ENCODE measurements at places on chromosomes 2 and 18.

- DNase-seq = peak; percentile 40
These were observed 35.6 kb downstream of the COL5A2 start for GRCh38 chr2:189143925-189144324.

- no peak for DNase-seq
These were observed 11.5 kb downstream of the PGAP1 start for GRCh38 chr2:196914867-196915460.

DNA sequence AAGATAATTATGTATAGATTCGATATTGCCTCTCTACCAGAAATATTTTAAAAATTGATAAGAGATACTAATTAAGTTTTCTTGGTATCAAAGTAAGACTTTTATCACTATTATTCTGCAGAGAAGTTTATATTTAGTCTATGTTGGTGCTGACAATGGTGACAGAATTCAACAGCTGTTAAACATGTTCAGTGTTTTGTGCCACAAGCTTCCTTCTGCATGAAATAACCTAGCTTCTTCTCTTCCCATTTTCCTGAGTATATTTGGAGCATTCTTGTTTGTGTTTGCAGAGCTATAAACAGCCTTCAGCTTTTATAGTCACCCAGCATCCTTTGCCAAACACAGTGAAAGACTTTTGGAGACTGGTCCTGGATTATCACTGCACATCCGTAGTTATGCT is 229.2 kb upstream of the RAB12 start:
- DNase-seq = peak; percentile 69

GRCh38 chr2:69054431-69054830 is 41.5 kb downstream of the ANTXR1 start:
- DNase-seq = peak; percentile 79

- peak; percentile 26 for DNase-seq
These were observed 19.9 kb downstream of the SLC38A11 start for GRCh38 chr2:164935118-164936101.

DNA sequence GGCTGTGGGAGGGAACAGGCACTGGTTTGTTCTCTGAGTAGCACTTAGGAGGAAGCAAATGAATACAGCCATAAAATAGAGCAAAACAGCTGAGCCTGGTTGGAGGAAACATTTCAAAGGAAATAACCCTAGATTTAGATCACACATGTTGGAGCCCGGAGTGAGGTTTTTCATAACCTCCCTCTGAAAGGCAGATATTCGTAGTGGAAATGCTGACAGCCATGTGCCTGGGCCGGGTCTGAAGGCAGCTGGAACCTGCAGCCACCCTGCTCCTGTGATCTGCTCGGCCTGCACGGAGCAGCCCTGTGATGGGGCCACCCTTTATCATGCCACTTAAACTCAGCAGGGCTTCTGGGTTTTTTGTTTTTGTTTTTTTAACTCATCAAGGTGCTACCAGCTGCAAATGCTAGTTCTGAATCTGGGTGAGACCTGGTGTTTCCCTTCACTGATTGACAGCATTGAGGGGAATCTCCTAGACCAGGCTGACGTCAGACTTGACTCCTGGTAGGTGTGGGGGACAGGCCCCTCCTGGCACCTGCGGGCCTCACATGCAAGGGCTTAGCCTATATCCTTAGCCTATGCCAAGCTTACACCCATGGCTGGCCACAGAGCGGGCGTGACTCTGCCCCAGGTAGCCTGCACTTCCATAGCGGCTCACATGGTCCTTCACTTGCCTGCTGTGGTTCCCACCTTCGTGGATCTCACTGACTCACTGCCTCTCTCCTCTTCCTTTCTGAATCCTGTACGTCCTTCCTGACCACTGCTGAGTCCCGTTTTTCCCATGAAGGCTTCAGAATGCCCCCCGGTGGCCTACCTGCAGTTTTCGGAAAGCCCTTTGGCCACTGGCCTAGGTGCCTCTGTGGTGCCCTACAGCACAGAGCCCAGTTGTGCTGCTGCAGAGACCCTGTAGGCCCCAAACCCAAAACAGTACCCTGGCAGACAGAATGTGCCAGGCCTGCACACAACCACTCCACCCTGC is 217.3 kb downstream of the SEPTIN10 start:
- no peak for DNase-seq

- no peak for DNase-seq
These were observed 404.6 kb downstream of the ARHGAP15 start for GRCh38 chr2:143533846-143534245.

GRCh38 chr2:199979398-199979797 is 24.0 kb downstream of the MAIP1 start:
- no peak for DNase-seq

DNA sequence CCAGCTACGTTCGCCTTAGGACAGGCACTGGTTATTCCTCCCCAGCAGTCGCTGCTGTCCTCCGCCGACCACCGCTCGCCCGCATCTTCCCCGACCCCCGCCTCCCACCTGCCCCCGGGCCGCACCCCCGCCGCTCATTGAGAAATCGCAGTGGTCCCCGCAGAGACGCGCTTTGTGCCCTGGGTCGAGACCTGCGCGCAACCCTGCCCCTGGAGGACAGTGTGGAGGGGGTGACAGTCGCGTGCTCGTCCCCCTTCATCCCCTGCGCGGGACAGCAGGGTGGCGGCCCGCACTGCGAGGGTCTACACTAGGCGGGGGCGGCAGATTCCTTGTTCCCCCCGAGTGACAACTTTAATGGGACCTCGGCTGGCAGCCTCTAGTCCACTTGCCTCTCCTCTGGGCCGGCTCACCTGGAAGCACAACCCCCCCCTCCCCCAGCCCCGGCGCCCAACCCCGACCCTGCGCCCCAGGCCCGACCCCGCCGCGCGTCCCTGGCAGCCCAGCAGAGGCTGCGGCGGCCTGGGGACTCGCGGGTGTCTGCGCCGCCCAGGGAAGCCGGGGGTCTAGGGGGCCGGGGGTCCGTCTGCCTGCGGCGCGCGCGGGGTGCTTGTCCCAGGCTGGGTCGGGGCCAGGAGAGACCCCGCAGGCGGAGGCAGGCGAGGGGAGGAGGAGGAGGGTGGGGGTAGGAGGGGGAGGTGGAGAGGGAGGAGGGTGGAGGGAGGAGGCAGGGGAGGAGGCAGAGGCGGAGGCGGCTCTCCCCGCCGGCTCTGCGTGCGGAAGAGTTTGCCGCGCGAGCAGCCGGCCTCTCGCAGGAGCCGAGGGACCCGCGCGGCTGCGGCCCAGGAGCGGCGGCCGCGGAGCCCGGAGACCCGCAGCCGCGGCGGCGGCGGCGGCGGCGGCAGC is at the start of gene NPAS2:
NPAS2 (plus strand) TSS at position 770 of the 903 bp plus-strand sequence. CDS start 84,616 bp downstream, outside the sequence.
- DNase-seq = peak; percentile 49

DNA sequence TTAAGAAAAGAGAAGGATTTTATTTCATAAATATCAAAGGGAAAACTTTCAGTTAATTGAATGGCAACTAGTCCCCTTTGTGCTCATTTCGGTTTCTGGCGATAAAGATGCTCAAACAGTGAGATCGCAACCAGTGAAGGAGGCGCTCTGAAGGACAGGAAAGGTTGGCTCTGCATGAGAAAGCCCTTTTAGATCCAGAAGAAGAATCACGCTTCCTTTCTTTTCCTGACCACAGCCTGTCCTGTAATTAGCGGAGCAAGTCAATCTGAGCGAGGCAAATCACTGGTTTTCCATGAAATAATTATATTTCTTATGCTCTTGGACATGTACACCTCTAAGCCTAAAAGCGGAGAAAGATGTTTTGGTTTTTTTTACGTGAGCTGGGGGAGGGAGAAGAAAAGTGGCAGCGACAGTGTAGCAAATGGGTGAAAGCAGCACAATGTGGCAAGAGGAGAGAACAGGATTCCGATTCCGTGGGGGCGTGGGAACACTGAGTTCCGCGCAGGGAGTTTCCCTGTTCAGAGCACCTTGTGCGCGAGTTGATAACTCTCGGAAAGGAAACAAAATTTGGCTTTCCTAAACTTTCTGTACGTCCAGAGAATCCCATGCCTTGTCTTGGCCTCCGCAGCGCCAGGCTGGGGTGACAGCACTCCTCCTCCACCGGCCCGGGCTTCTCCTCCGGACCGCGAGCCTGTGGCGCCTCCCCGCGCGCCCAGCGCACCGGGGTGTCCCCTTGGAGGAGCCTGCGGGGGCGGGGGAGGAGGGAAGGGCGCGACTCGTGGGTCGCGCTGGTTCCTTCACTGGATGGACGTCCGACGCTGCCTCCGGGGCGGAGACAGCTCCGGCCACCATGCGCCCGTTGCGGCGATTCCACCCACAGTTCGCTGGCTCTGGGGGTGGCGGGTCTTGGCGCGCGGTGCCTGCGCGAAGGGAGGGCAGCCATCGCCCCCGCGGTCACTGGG is 620 bp upstream of the SLC9A2 start:
- peak; percentile 52 for DNase-seq

Data from myocyte (in vitro differentiated cells).